Airway epithelial cell (primary cell): ENCODE measurements at places on chromosomes 12 and 14. TPM values are rescaled to one million over a fixed set of nuclear protein-coding genes. Genes with fewer than 3 reads are reported as not detected.

The SLC41A2 gene
- 0.46 and 1.1 TPM in 2 replicates for total RNA-seq

The OR10G2 gene
- not detected in 2 replicates for total RNA-seq

The PPP4R4 gene
- total RNA-seq = 6.3 and 8.9 TPM in 2 replicates

The CCDC198 gene
- total RNA-seq = not detected in 2 replicates

The PTCSC3 gene
- total RNA-seq = not detected in 2 replicates

The KRT1 gene
- total RNA-seq = 0.42 and 0.99 TPM in 2 replicates
